WERI-Rb-1 (cell line): ENCODE measurements at places on chromosomes 3 and 15.

DNA sequence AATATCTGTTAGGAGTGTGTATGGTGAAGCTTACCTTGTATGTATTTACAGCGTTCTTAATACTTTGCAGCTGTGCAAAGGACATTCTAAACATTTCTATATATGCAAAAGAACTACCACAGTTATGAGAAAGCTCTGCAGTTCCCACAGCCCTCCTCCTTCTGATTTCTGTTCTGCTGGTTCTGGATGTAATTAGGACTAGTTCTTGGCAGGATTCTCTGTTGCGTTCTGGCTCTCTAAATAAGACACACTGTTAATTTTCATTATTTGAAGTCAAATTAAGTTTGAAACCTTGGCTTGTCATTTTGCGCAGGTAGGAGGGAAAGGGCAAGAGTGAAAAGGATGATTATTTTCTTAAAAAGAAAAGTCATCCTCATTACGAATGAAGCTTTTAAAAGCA lies 76.4 kb downstream of the FNDC3B start:
- no peak for DNase-seq

GRCh38 chr15:31155151-31155550 lies 53.6 kb upstream of the TRPM1 start:
- DNase-seq = no peak

DNA sequence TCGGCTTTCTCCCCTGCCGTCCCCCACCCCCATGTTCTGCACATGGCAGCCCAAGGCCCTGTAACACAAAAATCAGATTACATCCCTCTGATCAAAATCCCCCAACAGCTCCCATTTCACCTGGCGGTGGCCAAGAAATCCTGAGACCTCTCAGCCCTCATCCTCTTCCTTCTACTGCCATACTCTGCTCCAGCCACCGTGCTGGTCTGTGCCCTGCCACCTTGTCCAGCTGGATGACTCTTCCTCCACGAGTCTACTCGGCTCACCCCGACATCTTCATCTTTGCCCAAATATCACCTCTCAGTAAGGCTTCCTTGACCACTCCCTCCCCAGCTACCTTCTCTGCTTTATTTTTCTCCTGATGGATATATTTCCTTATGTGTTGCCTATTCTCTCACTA lies 3.1 kb downstream of the CCDC51 start:
- no peak for DNase-seq

DNA sequence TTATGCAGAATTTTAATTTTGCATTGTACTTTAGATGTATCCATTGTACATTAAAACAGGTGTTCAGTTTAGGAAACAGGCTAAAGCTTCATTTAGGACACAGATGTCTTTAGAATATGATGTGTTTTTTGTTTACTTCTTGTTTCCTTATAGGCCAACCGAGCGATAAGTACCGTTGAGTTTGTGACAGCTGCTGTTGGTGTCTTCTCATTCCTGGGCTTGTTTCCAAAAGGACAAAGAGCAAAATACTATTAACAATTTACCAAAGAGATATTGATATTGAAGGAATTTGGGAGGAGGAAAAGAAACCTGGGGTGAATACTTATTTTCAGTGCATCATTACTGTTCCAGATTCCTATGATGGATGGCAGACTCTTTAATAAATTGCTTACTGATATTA lies 29.4 kb downstream of the PLAAT1 start:
- DNase-seq = no peak

DNA sequence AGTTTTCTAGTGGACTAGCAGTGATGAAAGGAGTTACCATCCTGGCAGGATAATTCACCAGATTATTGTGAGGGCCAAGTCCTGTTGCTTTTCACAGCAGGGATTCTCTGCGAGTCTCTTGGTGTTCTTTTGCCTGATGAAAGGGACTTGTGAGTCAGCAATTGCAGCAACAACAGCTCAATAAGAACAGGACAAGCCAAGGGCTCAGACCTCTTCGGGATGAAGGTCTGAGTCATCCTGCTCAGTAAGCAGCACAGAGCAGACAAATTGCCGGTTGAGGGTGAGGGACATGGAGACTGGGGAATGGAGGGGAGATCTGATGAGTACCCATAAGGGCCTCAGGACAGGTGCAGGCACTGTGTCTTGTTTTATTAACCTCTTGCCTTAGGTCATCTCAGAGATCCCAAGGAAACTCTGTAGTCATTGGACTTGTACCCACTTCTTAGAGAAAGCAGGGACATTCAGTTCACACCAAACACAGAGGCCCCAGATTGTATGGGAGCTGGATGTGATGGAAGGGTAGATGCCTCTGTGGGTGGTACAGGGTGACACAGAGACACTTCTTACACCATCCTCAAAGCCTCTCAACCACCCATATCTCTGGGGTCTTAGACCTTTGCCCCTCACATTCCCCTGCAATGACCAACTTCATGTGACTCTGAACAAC lies 173.8 kb upstream of the TLE3 start:
- peak; percentile 31 for DNase-seq

DNA sequence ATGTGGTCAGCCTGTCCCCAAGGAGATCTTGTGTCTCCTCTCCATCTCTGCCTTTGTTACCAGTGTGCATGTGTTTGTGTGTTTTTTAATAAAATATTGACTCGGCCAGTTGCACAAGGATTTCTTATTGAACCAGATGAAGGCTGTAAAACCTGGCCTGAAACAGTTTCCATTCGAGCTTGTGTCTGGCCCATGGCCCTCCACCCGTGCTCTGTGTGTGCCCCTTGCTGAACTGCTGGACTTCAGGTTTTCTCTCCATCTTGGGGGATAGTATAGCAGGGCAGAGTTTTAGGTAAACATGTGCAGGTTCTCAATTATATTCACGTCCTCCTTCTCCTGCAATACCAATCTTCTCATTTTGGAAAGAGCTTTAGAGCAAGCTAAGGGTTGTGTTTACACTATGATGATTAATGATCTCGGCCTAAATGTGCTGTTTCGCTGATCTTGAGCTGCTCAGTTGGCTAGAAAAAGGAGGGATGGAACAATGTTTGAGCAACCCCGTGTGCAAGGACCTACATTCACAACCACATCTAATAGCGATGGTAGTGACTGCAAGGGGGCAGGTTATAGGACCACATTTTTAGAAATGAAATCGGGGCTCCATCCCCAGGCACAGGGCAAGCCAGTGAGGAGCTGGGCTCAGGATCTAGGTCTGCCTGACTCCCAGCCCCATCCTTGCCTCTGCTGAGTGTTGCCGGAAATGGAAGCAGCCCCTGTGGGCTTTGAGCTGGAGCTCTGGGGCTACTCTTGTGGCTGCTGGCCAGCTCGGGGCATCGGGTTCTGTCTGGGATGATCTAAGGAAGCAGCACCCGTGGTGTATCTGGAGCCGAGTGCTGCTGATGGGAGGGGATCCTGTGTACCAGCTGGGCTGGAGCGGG lies 47.7 kb downstream of the CMTM6 start:
- DNase-seq = no peak

DNA sequence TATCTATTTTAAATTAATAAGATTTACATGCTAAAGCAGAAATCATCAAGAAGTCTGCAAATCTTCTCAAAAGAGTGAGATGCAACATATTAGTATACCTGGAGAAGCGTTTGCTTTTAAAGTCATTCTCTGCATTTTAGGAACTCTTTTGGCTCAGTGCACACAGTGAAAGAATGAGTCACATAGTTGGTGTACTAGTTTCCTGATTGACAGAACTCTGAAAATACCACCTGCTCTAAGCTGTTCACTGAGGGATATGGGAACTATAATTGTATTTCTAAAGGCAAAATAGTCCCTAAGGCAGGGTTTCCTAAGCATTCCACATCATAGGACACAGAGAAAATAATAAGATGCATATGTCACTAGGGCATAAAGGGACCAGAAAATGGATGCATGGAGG lies 838.5 kb downstream of the DIPK2A start:
- no peak for DNase-seq
